Astrocyte (in vitro differentiated cells and primary cell): ENCODE measurements at places on chromosomes 16 and 17. TPM values are rescaled to one million over a fixed set of nuclear protein-coding genes. Genes with fewer than 3 reads are reported as not detected.

ACAP1 gene
- 14.4 and 16.0 TPM in 2 replicates for total RNA-seq

- no peaks in the 10 kb centered on the region for H3K36me3 ChIP-seq
- peaks cover 19% of the 10 kb centered on the region for H3K4me1 ChIP-seq
- no peak for DNase-seq
- H3K4me3 ChIP-seq = no peak overlapping the region
Measured at GRCh38 chr17:27354491-27355081, 60.7 kb downstream of the WSB1 start.

DNA sequence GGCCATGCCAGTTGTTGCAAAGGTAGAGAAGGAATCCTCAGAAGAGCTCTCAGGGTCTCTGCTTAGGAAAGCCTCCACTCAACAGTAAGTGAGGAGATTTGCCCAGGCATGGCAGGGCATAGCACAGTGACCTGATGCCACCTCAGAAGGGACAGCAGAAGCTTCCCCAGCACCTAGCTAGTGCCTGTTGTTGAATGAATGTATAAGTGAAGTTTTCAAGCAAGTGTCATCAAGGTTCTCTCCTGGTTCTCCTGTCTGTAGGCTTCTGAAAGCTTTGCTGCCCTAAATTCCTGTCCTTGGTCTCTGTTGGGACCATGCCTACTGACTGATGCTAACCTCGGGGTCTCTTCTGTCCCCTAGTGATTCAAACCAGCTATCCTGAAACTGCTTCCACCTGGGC lies 114.9 kb upstream of the TBX2 start:
- H3K4me1 ChIP-seq = peaks cover 27% of the 10 kb centered on the region
- peak overlapping the region; percentile 48 for H3K27ac ChIP-seq
- DNase-seq = no peak
- H3K27me3 ChIP-seq = no peaks in the 10 kb centered on the region
- H3K36me3 ChIP-seq = no peaks in the 10 kb centered on the region
- no peak overlapping the region for H3K4me3 ChIP-seq

DNA sequence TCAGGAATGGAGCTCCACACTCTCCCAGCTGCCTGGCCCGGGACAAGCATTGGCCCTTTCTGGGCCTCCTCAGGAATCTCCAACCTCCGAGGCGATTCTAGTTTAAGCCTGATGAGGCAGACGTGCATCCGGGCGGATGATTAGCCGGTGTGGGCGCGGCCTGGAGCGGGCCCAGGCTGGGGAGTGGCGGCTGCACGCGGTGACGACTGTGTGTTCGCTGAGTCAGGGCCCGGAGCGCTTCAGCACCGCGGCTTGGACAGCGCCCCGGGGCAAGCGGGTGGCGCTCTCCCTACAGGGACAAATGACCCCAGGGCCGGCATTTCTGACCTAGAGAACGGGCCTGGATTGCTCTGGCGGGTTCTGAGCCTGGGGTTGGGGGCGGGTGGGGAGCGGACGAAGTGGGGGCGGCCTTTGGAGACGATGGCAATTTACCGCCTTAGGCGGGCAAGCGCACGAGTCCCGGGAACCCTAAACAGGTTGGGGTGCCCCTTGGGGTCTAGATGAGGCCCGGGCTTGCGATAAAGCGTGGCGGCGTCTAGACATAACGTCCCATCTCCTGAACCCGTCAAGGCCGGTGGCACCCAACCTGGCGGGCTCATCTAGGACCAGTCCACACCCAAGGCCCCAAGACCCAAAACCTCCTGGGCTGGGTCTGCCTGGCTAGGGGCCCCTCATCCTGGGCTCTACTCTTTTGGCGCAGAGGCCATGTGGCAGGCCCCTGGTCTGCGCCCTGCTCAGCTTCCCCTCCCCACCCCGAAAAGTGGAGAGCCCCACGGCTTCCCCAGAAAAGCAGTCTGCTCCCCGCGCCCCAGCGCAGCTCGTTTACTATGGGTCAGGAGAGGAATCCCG lies 22.3 kb upstream of the ZNHIT3 start:
- peak; percentile 59 for DNase-seq
- H3K27ac ChIP-seq = no peak overlapping the region
- no peak overlapping the region for H3K4me3 ChIP-seq
- H3K4me1 ChIP-seq = no peaks in the 10 kb centered on the region
- peaks cover 9% of the 10 kb centered on the region for H3K27me3 ChIP-seq
- no peaks in the 10 kb centered on the region for H3K36me3 ChIP-seq

GRCh38 chr17:40490289-40490853 lies 11.1 kb downstream of the TNS4 start:
- H3K27ac ChIP-seq = no peak overlapping the region
- H3K27me3 ChIP-seq = no peaks in the 10 kb centered on the region
- DNase-seq = peak; percentile 44
- H3K36me3 ChIP-seq = no peaks in the 10 kb centered on the region

GRCh38 chr17:15341385-15341849 lies at the start of gene TEKT3:
TEKT3 (minus strand) TSS chr17:15341597; CDS start chr17:15331585, 10,012 bp downstream.
- H3K4me1 ChIP-seq = peaks cover 8% of the 10 kb centered on the region
- no peaks in the 10 kb centered on the region for H3K36me3 ChIP-seq
- H3K4me3 ChIP-seq = peak within 1 kb of the TSS; percentile 67
- peak; percentile 55 for DNase-seq

GRCh38 chr16:70764632-70765031 lies 36.3 kb downstream of the VAC14 start:
- no peak overlapping the region for H3K4me3 ChIP-seq
- H3K36me3 ChIP-seq = no peaks in the 10 kb centered on the region
- no peaks in the 10 kb centered on the region for H3K27me3 ChIP-seq
- H3K27ac ChIP-seq = no peak overlapping the region
- peaks cover 32% of the 10 kb centered on the region for H3K4me1 ChIP-seq

GRCh38 chr17:82257473-82257872 lies 16.0 kb downstream of the CSNK1D start:
- no peaks in the 10 kb centered on the region for H3K4me1 ChIP-seq
- no peaks in the 10 kb centered on the region for H3K27me3 ChIP-seq
- no peak for DNase-seq
- no peak overlapping the region for H3K4me3 ChIP-seq
- peaks cover 74% of the 10 kb centered on the region for H3K36me3 ChIP-seq

- no peak overlapping the region for H3K4me3 ChIP-seq
- no peak overlapping the region for H3K27ac ChIP-seq
- DNase-seq = no peak
- no peaks in the 10 kb centered on the region for H3K36me3 ChIP-seq
- H3K27me3 ChIP-seq = no peaks in the 10 kb centered on the region
Measured at GRCh38 chr16:76856112-76856511, 334.9 kb upstream of the MON1B start.

- no peak overlapping the region for H3K4me3 ChIP-seq
- no peak for DNase-seq
- H3K4me1 ChIP-seq = no peaks in the 10 kb centered on the region
- H3K36me3 ChIP-seq = no peaks in the 10 kb centered on the region
- H3K27ac ChIP-seq = no peak overlapping the region
Measured at GRCh38 chr17:14437176-14437575, 136.3 kb downstream of the HS3ST3B1 start.

KCTD11 gene
- total RNA-seq = 31.6 and 41.4 TPM in 2 replicates

DNA sequence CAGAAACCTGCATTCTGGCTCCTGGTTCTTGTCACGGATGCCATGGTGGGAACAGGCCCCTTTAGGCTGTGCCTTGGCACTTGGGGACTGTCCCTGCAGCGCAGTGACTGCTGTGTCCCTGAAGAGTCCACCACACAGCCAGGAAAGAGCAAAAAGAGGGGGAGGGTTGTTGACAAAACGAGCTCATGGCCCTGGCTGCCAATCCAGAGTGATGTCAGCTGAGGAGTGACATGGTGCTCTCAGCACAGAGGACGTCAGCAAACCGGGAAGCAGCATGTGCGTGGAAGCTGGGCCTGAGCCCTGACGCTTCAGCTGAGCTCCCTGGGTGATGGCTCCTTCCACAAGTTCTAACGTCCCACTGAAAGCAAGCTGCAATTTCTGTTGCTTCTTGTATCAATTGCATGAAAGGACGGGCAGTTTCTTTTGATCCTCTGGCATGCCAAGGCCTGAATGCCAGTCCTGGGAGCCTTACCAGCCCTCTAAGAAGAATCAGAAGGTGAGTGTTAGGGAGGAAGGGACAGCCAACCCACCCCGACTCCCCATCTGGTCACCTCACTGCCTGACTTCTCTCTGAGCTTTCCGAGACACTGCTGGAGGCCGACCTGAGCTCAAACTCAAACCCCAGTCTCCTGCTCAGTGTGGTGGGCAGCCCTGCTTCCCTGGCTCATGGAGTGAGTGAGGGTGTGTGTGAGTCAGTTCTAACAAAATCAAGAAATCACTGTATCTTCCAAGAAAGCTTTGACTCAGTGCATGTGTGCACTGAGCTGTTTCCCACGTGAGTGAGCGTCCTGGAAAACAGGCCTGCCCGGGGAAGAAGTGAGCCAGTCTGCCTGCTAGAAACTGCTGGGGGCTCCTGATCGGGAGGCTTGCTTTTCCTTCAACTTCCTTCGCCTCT lies 14.7 kb upstream of the WNT3 start:
- no peak overlapping the region for H3K27ac ChIP-seq
- peaks cover 4% of the 10 kb centered on the region for H3K27me3 ChIP-seq
- H3K4me3 ChIP-seq = no peak overlapping the region
- peaks cover 13% of the 10 kb centered on the region for H3K4me1 ChIP-seq

- no peaks in the 10 kb centered on the region for H3K36me3 ChIP-seq
- no peak overlapping the region for H3K27ac ChIP-seq
- peaks cover 12% of the 10 kb centered on the region for H3K4me1 ChIP-seq
- no peak overlapping the region for H3K4me3 ChIP-seq
- no peak for DNase-seq
- no peaks in the 10 kb centered on the region for H3K27me3 ChIP-seq
Measured at GRCh38 chr17:10119203-10120108, 79.0 kb downstream of the GAS7 start.

NTN1 gene
- total RNA-seq = 8.6 and 9.8 TPM in 2 replicates

- DNase-seq = no peak
- no peak overlapping the region for H3K4me3 ChIP-seq
- H3K4me1 ChIP-seq = no peaks in the 10 kb centered on the region
- H3K36me3 ChIP-seq = no peaks in the 10 kb centered on the region
- no peaks in the 10 kb centered on the region for H3K27me3 ChIP-seq
Measured at GRCh38 chr16:73764321-73764720, 532.3 kb upstream of the PSMD7 start.

MSI2 gene
- 53.7 and 67.9 TPM in 2 replicates for total RNA-seq

SLC5A2 gene
- total RNA-seq = not detected in 2 replicates

DNA sequence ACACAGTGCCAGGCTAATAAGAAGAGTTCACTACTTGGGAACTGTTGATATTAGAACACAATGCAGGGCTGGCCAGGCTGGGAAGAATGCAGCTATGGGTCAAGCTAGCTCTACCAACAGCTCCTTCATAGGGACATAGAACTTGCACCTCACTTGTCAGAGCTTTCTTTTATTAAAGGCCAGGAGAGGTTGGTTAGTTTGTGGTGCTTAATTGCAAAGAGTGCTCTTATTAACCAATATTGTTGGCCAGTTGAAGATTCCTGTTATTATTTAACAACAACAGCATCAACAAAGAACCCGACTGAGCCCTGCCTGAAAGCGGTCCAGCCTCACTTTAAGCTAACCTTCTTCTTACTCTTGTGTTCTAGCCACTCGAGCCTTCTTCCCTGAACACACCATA lies 43.4 kb upstream of the ANKFN1 start:
- no peak overlapping the region for H3K4me3 ChIP-seq
- DNase-seq = no peak
- no peak overlapping the region for H3K27ac ChIP-seq
- no peaks in the 10 kb centered on the region for H3K4me1 ChIP-seq

DNA sequence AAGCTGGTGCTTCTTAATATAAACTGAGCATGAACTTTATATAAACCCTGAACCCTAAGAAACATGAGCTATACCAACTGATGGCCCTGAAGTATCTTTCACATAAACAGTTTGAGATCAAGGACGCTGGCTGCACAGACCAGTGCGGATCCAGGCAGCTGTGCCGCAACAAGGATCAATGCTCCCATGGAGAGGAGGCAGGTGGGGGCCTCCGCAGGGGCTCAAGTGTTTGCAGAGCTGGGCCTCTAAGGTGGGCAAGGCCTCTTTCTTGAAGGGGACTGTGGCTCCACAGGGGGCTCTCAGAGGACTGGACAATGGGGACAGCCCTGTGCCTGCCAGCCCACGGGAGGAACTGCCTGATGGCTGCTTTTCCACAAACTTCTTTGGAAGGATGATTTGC lies 46.0 kb downstream of the NDEL1 start:
- no peak overlapping the region for H3K4me3 ChIP-seq
- peaks cover 70% of the 10 kb centered on the region for H3K36me3 ChIP-seq
- no peak for DNase-seq
- H3K27ac ChIP-seq = no peak overlapping the region
- H3K27me3 ChIP-seq = no peaks in the 10 kb centered on the region

DNA sequence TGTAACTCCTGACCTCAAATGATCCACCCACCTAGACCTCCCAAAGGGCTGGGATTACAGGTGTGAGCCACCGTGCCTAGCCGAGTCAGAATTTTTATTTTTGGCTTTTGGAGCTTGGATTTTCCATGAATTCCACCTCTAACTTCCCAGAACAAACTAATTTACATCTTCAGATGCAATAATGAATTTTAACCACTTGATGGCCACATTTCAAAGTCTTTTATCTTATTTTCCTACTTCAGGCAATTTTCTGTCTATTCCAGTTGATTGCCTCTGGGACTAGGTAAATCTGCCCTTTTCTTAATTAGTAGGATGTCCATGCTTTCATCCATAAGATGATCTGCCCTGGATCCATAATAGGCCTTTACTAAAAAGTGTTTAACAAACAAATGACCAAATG lies 156.4 kb upstream of the ANKFN1 start:
- H3K27me3 ChIP-seq = no peaks in the 10 kb centered on the region
- no peaks in the 10 kb centered on the region for H3K4me1 ChIP-seq
- no peak overlapping the region for H3K27ac ChIP-seq

DNA sequence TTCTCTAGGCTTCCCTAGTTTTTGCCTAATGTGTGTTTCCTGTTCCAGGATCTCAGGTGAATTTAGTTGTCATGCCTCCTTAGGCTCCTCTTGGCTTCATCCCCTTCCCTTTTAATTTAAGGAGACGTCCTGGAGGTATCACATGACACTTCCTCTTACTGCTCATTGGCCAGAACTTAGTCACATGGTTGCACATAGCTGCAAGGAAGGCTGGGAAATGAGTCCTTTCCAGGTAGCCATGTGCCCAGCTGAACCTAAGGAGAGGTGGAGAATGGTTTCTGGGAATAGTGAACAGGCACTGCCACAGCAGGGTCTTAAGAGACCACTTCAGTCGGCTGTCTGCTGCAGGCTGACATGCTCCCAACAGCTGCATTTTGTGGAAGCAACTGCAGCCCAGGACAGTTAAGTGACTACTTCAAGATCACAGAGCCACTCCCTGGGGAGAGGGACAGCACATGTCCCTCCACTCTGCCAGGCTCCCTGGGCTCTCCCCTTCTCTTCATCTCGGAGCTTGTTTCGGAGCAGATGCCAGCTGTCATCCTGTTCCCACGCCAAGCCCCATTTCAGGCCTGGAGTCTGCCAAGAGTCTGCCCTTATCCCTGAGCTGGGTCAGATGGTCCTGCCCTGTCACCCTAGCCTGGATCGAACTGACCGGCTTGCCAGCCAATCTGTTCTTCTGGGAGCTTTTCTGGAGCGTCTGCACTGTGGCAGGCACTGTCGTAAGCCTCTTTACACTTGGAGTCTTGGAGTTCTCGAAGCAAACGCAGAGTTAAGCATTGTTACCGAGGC lies 81.4 kb upstream of the FOXF1 start:
- H3K27ac ChIP-seq = no peak overlapping the region
- DNase-seq = no peak
- H3K4me1 ChIP-seq = no peaks in the 10 kb centered on the region
- peaks cover 16% of the 10 kb centered on the region for H3K27me3 ChIP-seq

GRCh38 chr17:76735006-76735405 lies 2.1 kb downstream of the SRSF2 start:
- peak overlapping the region; percentile 92 for H3K4me3 ChIP-seq
- H3K27me3 ChIP-seq = no peaks in the 10 kb centered on the region
- no peak for DNase-seq
- peaks cover 35% of the 10 kb centered on the region for H3K4me1 ChIP-seq
- peak overlapping the region; percentile 18 for H3K27ac ChIP-seq

- DNase-seq = no peak
- no peak overlapping the region for H3K27ac ChIP-seq
- no peaks in the 10 kb centered on the region for H3K27me3 ChIP-seq
- peaks cover 5% of the 10 kb centered on the region for H3K4me1 ChIP-seq
- H3K4me3 ChIP-seq = no peak overlapping the region
Measured at GRCh38 chr17:50380369-50381259, 7.6 kb downstream of the EME1 start.
